ENCODE measurements at places on chromosomes 4 and X.

GRCh38 chr4:37667197-37668100 lies 18.7 kb downstream of the RELL1 start:
- no peak for DNase-seq

GRCh38 chr4:13543032-13543838 lies 1.1 kb downstream of the NKX3-2 start:
- no peak for DNase-seq

- DNase-seq: no peak
Observed at GRCh38 chr4:17272154-17272553, 239.7 kb downstream of the QDPR start.

DNA sequence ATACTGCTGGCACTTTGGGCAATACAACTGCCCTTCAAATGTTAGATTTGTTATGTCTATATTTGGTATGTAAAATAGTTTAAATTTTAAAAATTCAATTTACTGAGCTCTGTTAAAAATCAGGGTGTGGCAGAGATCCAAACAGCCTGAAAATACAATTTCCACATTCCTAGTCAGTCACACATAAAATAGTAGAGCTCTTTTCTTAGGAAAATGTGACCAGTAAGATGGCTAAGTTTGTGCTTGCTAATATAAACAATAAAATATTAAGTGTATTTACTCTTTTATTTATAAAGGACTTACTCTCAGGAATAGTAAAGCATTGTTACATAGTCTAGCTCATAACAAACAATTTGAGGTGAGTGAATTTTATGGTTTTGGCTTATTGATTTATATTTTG lies 200.2 kb downstream of the DKK2 start:
- no peak for DNase-seq

DNA sequence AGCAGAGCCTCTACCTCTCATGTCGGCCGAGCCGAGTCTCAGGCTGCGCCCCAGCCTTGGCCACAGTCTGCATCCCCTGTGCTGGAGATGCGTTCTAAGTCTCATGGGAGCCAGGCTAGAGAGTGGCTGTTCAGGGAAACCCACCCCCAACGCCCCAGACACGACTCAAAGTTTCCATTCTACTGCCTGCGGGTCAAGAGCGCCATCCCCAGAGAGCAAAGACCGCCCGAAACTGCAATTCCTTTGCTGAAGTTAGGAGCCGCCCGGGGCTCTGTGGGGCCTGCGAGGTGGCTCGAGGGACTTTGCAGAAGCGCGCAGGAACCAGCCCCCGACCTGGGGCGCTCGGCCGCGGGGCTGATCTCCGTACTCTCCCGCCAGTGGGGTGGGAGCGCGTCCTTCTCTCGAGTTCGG lies 10.0 kb upstream of the ELF4 start:
- peak; percentile 41 for DNase-seq

DNA sequence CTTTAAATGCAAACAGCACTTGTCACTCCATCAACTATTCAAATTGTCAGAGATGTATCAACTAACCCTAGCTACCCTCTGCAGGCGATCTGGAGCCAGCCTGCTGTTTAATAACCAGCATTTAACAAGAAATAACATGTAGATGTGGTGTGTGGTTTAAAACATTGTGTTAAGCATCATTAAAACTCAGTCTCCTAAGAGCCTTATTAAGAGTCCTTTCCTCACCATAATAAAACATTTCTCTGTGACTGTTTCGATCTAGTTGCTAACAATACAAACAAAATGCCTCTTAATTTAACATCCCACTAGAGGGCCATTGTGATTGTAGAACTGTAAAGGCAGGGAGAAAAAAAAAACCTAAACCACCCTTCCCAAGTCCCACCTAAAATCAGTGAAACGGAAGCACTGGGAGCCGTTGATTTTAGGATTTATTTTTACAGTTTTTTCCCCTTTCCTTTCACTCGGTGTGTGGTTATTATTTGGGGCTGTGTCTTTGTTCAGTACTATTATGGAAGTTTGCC lies 708.6 kb downstream of the C4orf33 start:
- no peak for DNase-seq

- DNase-seq: no peak
Observed at GRCh38 chr4:20825505-20825904, 125.2 kb downstream of the PACRGL start.

- no peak for DNase-seq
Observed at GRCh38 chrX:29634516-29634915, 580.8 kb upstream of the MAGEB2 start.

- no peak for DNase-seq
Observed at GRCh38 chr4:2494992-2495391, 26.1 kb downstream of the RNF4 start.

DNA sequence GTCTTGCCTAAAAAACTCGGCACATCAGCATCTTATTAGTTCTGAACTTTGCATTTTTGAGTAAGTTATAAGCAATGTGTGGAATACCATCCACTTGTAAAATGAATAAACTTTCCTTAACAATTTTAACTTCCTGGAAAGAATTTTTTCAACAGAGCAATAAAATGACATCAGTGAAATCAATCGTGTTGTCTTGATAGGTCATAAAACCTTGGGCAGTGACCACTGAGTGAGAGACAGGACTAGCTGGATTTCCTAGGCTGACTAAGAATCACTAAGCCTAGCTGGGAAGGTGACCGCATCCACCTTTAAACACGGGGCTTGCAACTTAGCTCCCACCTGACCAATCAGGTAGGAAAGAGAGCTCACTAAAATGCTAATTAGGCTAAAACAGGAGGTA lies 403.0 kb upstream of the CNKSR2 start:
- DNase-seq: no peak

DNA sequence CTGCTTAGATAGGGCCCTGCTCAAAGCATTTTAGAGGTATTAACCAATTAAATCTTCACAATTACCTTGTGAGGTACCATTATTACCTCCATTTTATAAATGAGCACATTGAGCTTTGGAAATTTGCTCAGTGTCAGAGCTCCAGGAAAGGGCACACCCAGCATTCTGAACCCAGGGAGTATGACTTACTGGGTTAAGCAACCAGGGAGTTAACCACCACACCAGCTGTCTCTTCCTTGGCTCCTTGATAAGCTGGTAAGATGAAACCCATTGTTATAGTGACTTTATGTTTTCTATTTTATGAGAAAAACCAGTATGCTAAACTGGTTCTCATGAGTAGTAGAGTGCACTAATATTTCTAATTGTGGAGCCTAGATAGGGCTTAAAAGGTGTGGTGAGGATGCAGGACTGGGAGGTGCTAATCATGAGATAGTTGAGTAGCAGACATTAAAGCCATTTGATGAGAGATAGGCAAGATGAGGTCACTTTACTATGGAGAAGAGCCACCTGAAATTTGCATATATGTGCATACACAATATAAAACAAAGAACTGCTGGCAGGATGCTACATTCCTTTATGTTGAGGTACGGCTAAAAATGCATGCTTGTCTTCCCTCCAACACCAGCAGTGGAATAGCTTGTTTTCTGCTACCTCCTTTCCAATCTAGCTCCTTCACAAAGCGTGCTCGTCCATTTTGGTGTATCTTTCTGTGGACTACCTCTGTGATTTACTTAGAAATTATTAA lies 556.1 kb downstream of the SPRY1 start:
- peak; percentile 4 for DNase-seq

DNA sequence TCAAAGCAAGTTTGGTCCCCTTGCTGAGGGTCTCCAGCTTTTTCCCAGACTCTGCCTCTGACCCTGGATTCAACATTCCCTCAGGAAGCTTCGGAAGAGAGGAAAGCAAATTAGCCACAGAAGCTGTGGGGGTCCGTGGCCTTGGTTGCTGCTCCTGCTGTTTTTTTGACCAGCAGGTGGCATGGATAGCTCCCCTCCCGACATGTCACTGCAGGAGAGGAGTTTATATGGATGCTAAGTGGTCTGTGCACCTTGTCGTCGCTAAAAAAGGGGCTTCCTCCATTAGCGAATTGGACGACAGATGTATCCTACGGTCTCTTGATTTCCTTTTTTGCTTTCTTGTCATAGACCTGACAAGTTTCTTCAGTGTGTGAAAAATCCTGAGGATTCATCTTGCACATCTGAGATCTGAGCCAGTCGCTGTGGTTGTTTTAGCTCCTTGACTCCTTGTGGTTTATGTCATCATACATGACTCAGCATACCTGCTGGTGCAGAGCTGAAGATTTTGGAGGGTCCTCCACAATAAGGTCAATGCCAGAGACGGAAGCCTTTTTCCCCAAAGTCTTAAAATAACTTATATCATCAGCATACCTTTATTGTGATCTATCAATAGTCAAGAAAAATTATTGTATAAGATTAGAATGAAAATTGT lies 70.2 kb downstream of the CD38 start:
- DNase-seq: peak; percentile 32

DNA sequence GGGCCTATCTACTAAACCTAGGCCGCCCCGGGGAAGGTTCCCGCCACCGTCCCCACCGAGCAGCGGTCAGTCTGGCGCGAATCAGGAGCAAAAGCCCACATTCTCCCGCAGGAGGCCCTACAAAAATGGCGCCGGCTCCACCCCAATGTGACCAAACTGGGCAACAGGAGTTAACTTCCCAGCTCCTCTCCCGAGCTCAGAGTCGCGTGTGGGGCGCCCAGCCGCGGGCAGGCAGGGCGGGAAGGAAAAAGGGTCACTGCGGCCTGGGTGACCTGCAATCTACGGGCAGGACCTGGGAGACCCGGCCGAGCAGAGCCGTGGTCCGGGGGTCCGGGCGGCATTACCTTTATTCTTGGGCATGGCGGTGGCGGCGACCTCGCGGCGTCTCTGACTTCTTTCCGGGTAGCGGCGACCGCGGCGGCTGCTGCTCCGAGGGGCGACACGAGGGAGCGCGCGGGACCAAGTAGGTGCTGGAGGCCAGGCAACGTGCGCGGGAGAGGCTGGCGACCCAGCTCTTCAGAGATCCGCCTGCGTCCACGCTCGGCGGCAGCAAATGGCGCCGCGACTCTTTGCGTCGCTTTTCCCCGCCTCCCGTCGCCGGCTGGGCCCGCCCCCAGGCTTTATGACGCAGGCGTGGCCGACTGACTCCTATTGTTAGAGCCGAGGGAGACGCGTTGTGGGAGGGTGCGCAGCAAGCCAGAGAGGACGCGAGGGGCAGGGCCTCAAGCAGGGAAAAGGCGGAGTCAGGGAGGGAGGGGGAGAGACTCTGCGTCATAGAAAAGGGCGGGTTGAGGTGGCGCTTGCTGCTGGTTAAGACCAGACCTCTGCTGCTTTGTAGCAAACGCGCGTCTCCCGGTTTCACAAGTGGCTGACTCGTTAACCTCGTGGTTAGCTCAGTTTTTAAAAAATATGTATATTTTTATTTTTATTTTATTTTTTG lies at the start of gene EIF1AX:
Gene EIF1AX, minus strand, starts transcription at position 558 of the 940 bp plus-strand sequence. Its CDS starts 198 bp downstream, at position 360.
- peak; percentile 99 for DNase-seq

GRCh38 chrX:19448077-19448476 lies 67.2 kb downstream of the MAP3K15 start:
- no peak for DNase-seq

DNA sequence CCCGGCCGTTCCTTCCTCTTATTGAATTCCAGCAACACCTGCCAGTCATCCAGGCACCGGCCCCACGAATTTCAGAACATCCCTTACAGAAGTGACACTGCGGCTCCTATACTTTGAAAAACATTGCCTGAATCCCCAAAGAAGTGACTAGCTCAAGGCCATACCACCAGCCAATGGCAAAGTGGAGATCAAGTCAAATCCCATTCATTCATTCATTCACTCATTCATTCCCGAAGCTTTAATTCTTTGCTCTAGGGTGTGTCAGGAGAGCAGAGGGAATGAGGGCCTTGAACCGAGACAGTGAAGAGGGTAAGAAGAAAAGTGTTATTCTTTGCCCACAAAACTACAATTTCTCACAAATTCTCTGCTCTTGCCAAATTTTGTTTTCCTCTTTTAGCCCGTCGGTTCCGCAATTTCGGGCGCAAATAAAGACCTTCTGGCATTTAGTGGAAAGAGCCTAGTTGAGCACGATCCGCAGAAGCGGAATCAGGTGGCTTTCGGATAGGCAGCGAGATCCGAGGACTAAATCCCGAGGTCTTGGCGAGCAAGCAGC lies 824 bp upstream of the HMGB3 start:
- no peak for DNase-seq

- peak; percentile 5 for DNase-seq
Observed at GRCh38 chr4:38804654-38805295, at the start of gene TLR1. Gene TLR1, minus strand, starts transcription at chr4:38804791. Its CDS starts 5,960 bp downstream, at chr4:38798831.

DNA sequence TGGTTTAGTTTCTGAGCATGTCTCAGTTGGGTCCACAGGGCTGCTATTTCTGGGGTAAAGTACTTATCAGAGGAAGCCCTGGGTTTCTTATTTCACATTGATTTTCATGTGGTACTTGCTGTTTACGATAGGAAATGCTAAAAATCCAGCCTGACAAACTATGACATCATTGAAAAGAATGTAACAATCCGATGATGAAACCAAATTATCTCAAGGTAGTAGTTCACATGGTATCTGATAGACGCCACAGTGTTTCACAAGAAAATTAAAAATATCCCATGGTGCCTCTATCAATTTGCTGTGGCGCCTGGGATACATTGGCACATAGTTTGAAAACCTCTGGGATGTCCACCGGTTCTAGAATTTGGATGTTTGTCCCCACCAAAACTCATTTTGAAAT lies 418.9 kb upstream of the RPS6KA3 start:
- DNase-seq: no peak

- DNase-seq: no peak
Observed at GRCh38 chrX:3526731-3527130, 180.3 kb upstream of the MXRA5 start.

DNA sequence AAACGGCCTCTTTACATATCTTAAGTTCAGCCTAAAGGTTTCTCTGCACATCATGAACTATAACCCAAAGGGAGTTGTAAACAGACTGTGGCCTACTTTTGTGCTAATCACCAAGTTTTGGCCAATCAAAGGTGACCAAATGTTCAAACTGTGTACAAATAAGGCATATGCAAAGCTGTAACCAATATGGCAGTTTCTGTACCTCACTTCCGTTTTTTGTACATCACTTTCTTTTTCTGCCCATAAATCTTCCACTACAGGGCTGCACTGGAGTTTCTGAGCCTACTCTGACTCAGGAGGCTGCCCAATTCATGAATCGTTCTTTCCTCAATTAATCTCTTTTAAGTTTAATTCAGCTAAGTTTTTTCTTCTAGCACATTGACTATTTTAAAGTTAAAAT lies 318.7 kb downstream of the SLC7A11 start:
- no peak for DNase-seq

- no peak for DNase-seq
Observed at GRCh38 chr4:187307131-187307530, 583.5 kb upstream of the FAT1 start.

GRCh38 chrX:2572740-2573139 lies 72.0 kb upstream of the DHRSX start:
- DNase-seq: no peak

DNA sequence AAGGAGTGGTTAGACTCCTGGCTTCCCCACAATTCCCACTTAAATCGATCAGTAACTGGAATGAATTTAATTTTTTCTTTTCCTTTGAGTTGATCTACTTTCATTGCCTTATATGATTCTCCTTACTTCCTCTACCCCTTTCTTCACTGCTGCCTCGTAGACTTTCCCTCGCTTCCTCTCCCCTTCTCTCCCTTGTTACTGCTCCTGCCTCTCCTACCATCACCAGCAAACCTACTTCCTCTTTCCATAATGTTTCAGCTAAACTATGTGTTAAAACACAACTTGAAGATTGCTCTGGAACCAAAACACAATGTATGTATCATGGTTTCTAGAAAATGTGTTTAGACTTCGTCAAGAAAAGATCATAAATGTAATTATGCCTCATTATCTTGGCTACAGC lies 132.0 kb upstream of the TET2 start:
- no peak for DNase-seq

- DNase-seq: peak; percentile 41
Observed at GRCh38 chr4:139279760-139280620, at the start of gene MGARP. Gene MGARP, minus strand, starts transcription at chr4:139280225. Its CDS starts 67 bp downstream, at chr4:139280158.
